Heart left ventricle (tissue), 16 donors: ENCODE measurements at places on chromosomes 6 and 20. TPM values are rescaled to one million over a fixed set of nuclear protein-coding genes. Genes with fewer than 3 reads are reported as not detected.

TP53TG5 gene
- total RNA-seq: 0.76 TPM

ANGPT4 gene
- total RNA-seq: 0.12 TPM

TCP1 gene
- total RNA-seq: 140 TPM

EFCAB8 gene
- not detected for total RNA-seq

SCGN gene
- total RNA-seq: not detected

PKIB gene
- 0.96 TPM for total RNA-seq

MUC21 gene
- not detected for total RNA-seq

CCDC170 gene
- 0.28 TPM for total RNA-seq

TXNDC5 gene
- 38.2 TPM for total RNA-seq

JAG1 gene
- 34.9 TPM for total RNA-seq

NHSL1 gene
- 46.1 TPM for total RNA-seq

MTCH1 gene
- total RNA-seq: 193 TPM

PRKN gene
- total RNA-seq: 21.2 TPM

OLIG3 gene
- not detected for total RNA-seq

EMILIN3 gene
- 9.3 TPM for total RNA-seq

ABHD16B gene
- total RNA-seq: not detected

GLP1R gene
- 1.1 TPM for total RNA-seq

SLC52A3 gene
- 5.9 TPM for total RNA-seq

SCRT2 gene
- total RNA-seq: not detected

TPX2 gene
- total RNA-seq: 0.40 TPM

SOX18 gene
- total RNA-seq: 56.1 TPM

MYMX gene
- 0.77 TPM for total RNA-seq

AIG1 gene
- total RNA-seq: 96.9 TPM

PGC gene
- not detected for total RNA-seq

RNF114 gene
- 52.4 TPM for total RNA-seq

BPIFB3 gene
- not detected for total RNA-seq

SYNJ2 gene
- 16.7 TPM for total RNA-seq

MUCL3 gene
- 0.11 TPM for total RNA-seq

PLCB1 gene
- 4.1 TPM for total RNA-seq

NFYA gene
- 9.7 TPM for total RNA-seq
